ENCODE measurements at places on chromosomes 7 and 10. TPM values are rescaled to one million over a fixed set of nuclear protein-coding genes. Genes with fewer than 3 reads are reported as not detected.

GRCh38 chr10:87058171-87058570, 36.5 kb downstream of the GLUD1 start:
- no peaks in the 10 kb centered on the region for H3K36me3 ChIP-seq
- no peaks in the 10 kb centered on the region for H3K4me1 ChIP-seq

The EVX1 gene
- not detected for total RNA-seq

The EPO gene
- not detected for total RNA-seq

The GIMAP1 gene
- 0.07 TPM for total RNA-seq

The ZDHHC4 gene
- total RNA-seq: 48.4 TPM

DNA sequence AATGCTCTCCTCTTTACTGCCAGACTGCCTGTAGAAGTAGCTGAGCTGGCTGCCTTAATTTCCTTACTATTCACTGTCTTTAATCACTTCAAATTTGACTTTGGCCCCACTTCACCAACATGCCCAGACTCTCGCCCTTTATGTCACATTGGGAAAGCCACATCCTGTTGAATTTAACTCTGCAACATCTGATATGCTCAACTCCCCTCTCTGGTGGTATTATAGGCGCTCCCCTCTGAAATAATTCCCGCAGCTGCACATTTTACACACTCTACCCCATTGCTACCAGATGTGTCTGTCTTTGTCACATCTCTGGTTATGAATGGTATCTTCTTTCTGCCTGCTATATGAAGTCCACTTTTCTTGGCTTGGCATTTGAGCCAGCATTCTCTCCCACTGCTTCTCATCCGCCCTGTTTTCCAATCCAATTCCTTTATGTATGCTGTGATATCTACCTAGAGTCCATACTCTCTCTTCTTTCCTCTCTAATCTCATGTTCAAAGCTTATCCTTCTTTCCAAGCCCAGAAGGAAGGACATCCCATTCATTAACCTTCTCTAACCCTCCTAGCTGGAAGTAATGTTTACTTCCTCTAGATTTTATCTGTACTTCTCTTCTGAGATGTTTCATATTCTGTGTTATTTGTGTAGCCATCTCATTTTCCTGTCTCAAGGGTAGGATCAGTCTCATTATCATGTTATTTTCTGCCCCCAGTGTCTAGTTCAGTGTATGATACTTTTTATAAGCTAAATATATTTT, 134.5 kb downstream of the ST7 start:
- peak; percentile 14 for DNase-seq
- H3K27me3 ChIP-seq: no peaks in the 10 kb centered on the region

The CFAP69 gene
- total RNA-seq: 0.32 TPM

- no peak overlapping the region for H3K4me3 ChIP-seq
- H3K27me3 ChIP-seq: no peaks in the 10 kb centered on the region
- H3K27ac ChIP-seq: no peak overlapping the region
- no peak for DNase-seq
- H3K4me1 ChIP-seq: peaks cover 9% of the 10 kb centered on the region
These were observed 2.4 kb downstream of the ASL start for GRCh38 chr7:66078067-66078466.

The CABCOCO1 gene
- total RNA-seq: not detected

DNA sequence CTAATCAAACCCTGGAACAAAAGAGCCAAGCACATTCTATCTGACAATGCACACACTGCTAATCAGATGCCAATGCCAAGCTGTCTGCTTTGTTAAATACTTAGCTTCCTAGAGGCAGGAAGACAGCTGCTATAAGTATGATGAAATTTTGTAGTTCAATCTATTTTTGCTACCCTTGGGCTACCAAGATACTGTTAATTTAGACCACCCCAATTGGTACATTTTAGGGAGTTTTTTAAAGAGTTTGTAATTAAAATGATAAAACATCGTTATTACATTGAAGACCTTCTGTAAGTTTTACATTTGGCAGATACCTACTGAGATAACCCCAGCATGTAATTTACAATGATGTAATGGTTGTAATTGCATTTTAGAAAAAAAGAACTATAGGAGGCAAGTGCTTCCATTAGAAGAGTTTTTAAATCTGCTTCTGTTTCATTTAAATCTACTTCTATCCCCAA, 268.5 kb downstream of the ADK start:
- peak overlapping the region; percentile 22 for H3K27ac ChIP-seq
- peaks cover 21% of the 10 kb centered on the region for H3K4me1 ChIP-seq
- no peak for DNase-seq
- no peaks in the 10 kb centered on the region for H3K27me3 ChIP-seq

- H3K4me3 ChIP-seq: peak overlapping the region; percentile 77
- peak overlapping the region; percentile 90 for H3K27ac ChIP-seq
- no peaks in the 10 kb centered on the region for H3K27me3 ChIP-seq
- H3K36me3 ChIP-seq: peaks cover 6% of the 10 kb centered on the region
- DNase-seq: peak; percentile 76
These were observed 8.8 kb downstream of the LIMK1 start for GRCh38 chr7:74092321-74092963.

The ZNF138 gene
- 27.2 TPM for total RNA-seq

DNA sequence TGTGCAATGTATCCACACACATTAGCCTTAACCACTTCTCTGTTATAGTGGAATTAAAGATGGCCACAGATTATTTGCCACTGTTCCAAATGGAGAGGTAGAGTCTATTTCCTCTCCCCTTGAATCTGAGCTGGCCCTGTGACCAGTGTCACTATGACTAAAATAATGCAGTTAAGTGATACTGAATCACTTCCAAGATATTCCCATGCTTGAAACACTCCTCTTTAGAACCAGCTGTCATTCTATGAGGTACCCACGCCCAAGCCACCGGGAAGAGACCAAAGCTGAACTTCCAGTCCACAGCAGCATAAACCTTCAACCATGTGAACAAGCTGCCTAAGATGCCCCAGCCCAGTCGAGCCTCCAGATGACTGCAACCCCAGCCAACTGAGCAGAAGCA, 2.1 kb upstream of the DHX32 start:
- no peak for DNase-seq
- no peaks in the 10 kb centered on the region for H3K4me1 ChIP-seq
- H3K4me3 ChIP-seq: no peak overlapping the region

DNA sequence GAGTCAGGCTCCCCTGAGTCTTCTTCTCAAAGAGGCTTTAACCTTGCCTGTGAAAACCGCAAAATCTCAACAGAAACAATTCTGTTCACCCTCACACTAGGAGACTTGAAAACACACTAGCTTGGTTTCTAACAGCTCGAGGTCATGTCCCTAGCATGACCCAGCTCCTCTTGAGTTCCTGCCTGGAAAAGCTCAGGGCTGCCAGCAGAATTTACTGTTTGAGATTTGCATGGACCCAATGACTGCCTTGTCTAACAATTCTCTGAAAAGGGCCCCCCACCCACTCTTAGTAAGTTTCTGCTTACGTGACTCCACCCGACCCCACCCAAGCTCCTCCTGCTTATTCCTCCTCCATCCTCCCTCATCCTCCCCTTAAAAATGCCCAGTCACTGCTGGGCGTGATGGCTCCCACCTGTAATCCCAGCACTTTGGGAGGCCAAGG, 85.1 kb upstream of the KMT2C start:
- no peak overlapping the region for H3K4me3 ChIP-seq
- no peak for DNase-seq
- no peak overlapping the region for H3K27ac ChIP-seq
- no peaks in the 10 kb centered on the region for H3K27me3 ChIP-seq
- H3K4me1 ChIP-seq: no peaks in the 10 kb centered on the region

DNA sequence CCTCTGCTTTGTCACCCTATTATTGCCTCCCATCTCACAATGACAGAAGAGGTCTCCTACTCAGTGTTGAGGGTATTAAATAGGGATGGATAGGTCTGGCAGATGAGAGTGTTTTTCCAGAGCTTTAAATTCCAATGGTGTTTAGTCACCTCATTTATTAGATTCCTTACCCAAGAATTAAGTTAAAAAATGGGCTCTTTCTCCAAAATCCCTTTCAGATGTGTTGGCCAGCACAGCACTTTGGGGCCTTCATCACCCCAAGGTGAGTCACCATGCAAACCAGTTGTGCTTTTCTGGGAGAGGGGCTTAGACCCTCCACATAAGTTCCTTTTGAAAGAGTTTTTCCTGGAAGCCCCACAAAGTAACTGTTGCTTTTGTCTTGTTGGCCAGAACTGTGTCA, 78.4 kb downstream of the CYP26A1 start:
- no peaks in the 10 kb centered on the region for H3K4me1 ChIP-seq
- no peak overlapping the region for H3K27ac ChIP-seq
- no peak for DNase-seq
- no peaks in the 10 kb centered on the region for H3K27me3 ChIP-seq
- no peaks in the 10 kb centered on the region for H3K36me3 ChIP-seq

The SUN3 gene
- not detected for total RNA-seq

GRCh38 chr7:102272075-102272916, 14.4 kb upstream of the SH2B2 start:
- peak overlapping the region; percentile 81 for H3K27ac ChIP-seq
- peaks cover 36% of the 10 kb centered on the region for H3K4me1 ChIP-seq
- no peaks in the 10 kb centered on the region for H3K27me3 ChIP-seq
- DNase-seq: peak; percentile 92
- peak overlapping the region; percentile 24 for H3K4me3 ChIP-seq
- H3K36me3 ChIP-seq: no peaks in the 10 kb centered on the region

The HOXA11 gene
- not detected for total RNA-seq

The SLC18A2 gene
- total RNA-seq: 0.04 TPM

The KAZALD1 gene
- total RNA-seq: 50.1 TPM

The DNAJC9 gene
- 44.1 TPM for total RNA-seq

The TMEM106B gene
- total RNA-seq: 88.1 TPM

The FAM25C gene
- total RNA-seq: not detected

GRCh38 chr7:69457595-69458504, 140.4 kb upstream of the AUTS2 start:
- no peaks in the 10 kb centered on the region for H3K27me3 ChIP-seq
- DNase-seq: no peak
- no peak overlapping the region for H3K27ac ChIP-seq
- no peaks in the 10 kb centered on the region for H3K36me3 ChIP-seq
- no peak overlapping the region for H3K4me3 ChIP-seq

The HHEX gene
- total RNA-seq: 84.2 TPM

- H3K27me3 ChIP-seq: no peaks in the 10 kb centered on the region
- H3K36me3 ChIP-seq: no peaks in the 10 kb centered on the region
- no peak overlapping the region for H3K4me3 ChIP-seq
- no peak for DNase-seq
- H3K4me1 ChIP-seq: no peaks in the 10 kb centered on the region
These were observed 108.7 kb downstream of the DNAJC1 start for GRCh38 chr10:21894648-21895342.

The ACTA2 gene
- 1.3 TPM for total RNA-seq

DNA sequence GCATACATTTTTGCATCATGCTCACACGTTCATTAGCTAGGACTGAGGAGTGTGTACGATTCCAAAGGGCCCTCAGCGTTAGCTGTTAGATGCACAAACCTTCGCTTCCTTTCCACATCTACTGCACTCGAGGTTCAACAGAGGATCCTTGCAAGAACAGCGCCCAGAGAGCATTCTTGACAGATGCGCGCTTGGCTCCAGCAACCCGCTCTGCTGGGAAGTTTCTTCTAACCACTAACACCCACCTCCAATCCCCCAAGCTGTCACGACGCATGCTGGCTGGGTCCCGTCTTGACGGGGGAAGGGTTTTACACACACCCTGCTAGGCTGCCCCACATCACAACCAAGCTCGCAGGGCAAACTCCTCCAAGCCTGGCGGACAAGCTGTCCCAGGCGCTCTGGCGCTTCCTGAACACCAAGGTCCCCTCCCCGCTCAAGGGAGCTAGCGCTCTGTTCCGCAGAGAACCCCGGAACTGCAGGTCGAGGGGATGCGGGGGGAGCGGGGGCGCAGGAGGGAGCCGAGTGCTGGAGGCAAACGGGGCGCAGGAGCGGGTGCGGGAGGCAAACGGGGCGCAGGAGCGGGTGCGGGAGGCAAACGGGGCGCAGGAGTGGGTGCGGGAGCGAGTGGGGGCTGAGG, 653 bp upstream of the ADRB1 start:
- H3K36me3 ChIP-seq: no peaks in the 10 kb centered on the region
- DNase-seq: no peak
- H3K4me3 ChIP-seq: no peak overlapping the region
- H3K27me3 ChIP-seq: no peaks in the 10 kb centered on the region

DNA sequence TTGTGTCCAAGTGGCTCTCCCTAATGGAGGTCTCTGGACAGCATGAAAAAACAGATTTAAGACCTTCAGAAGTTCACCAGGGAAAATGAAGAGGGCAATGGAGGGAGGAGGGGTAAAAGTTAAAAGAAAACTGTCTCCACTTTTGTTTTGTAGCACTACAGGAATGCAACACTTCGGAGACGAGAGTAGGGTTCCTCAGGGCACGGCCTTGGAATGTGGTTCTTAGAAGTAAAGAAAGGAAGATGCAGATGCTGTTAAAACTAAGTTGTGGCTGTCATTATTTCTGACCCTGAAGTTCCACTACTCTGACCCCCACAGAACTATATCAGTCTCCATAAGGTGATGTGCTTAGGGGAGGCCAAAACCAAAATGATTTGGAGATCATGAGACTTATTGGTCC, 335.1 kb downstream of the XPNPEP1 start:
- no peaks in the 10 kb centered on the region for H3K4me1 ChIP-seq
- H3K4me3 ChIP-seq: no peak overlapping the region
- no peaks in the 10 kb centered on the region for H3K36me3 ChIP-seq
- no peak for DNase-seq
- no peak overlapping the region for H3K27ac ChIP-seq

- H3K36me3 ChIP-seq: no peaks in the 10 kb centered on the region
- no peak overlapping the region for H3K27ac ChIP-seq
- H3K4me3 ChIP-seq: no peak overlapping the region
- no peaks in the 10 kb centered on the region for H3K27me3 ChIP-seq
- DNase-seq: no peak
These were observed 3.8 kb downstream of the NEURL1 start for GRCh38 chr10:103497161-103497915.

GRCh38 chr7:28956608-28957063, 1.5 kb downstream of the TRIL start:
- no peaks in the 10 kb centered on the region for H3K4me1 ChIP-seq
- H3K4me3 ChIP-seq: no peak overlapping the region
- no peaks in the 10 kb centered on the region for H3K36me3 ChIP-seq
- peaks cover 3% of the 10 kb centered on the region for H3K27me3 ChIP-seq
- H3K27ac ChIP-seq: no peak overlapping the region

- H3K4me3 ChIP-seq: no peak overlapping the region
- no peak for DNase-seq
- no peaks in the 10 kb centered on the region for H3K27me3 ChIP-seq
- H3K36me3 ChIP-seq: peaks cover 47% of the 10 kb centered on the region
These were observed 3.2 kb downstream of the MINDY3 start for GRCh38 chr10:15857107-15857575.

Measured in Karpas-422 (cell line).